ENCODE measurements at places on chromosomes 11 and 22.

GRCh38 chr11:47004595-47005033, 68.1 kb downstream of the CSTPP1 start:
- no peak for DNase-seq

- DNase-seq: no peak
Observed at GRCh38 chr11:120122924-120123683, 14.8 kb downstream of the TRIM29 start.

DNA sequence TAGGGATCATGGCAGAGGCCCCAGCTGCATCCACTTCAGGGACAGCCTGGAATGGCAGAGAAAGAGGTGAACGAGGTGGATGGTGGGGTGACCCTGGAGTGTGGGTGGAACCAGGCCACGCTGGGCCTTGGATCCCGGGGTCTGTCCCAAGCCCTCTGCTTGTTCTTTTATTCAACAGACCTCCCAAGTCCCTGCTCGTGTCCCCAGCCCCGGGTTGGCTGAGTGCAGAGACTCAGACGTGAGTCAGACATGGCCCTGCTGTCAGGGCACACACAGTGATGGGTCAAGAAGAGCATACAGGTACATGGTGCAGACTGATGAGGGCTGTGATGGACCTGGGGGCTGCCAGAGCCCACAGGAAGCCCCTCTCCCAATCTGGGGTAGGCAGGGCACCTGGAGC, 6.6 kb downstream of the ARHGAP8 start:
- no peak for DNase-seq

GRCh38 chr22:19620742-19621371, 93.4 kb upstream of the SEPTIN5 start:
- no peak for DNase-seq

DNA sequence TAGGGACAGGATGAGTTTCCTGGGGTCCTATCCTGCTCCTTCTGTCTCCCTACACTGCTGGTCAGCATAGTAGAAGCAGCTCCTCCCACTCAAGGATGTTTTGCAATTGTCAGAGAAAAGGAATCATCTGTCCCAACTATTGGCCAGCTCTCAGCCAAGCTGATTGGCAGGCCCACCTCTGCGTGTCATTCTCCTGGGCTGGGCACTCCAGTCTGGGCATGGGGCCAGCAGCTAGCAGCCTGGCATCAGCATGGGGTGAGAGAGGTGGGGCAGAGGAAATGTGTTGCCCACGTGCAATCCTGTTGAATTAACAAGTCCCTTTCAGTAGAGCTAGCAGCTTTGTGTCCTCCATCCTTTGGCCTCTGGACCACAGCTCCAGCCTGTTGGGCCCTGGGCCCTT, 14.1 kb downstream of the ANKK1 start:
- DNase-seq: peak; percentile 77

DNA sequence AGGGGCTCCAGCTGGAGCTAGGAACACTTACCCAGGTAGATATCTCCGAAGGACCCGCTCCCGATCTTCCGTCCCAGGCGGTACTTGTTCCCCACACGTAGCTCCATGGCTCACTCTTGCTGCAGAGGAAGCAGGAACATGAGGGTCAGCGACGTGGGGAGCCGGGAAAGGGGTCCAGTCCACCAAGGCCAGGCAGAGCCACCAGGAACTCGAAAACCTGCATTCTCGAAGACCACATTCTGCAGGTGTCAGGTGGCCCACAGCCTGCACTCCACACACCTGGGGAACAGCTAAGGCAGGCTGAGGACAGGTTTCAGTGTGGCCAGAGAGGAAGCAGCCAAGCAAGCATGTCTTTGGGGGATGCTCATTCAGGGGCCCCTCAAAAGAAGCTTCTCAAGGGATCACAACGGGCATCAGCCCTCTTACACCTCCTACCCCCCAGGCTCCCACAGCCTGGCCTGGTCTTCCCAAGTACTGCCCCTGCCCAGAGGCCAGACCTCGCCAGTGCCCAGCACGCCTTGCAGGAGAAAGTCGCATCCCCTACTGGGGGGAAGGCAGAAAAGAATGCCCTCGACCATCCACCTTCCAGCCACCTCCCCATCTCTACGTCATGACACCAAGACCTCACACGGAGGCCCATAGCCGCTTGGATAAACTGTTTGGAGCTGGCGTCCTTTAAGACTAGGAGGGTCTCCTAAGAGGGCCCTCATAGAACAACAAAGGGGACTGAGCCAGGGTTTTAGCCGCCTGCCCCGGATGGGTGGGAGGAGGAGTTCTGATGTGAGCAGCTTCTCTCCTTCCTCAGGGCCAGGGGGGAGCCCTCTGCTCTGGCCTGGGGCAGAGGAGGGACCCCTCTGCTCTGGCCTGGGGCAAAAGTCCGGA, 2.9 kb downstream of the CSNK1E start:
- no peak for DNase-seq

Data from DMS 273 treated with DMSO at 0.1 percent for 48 hours (cell line).